ENCODE measurements at places on chromosomes 2 and 18. TPM values are rescaled to one million over a fixed set of nuclear protein-coding genes. Genes with fewer than 3 reads are reported as not detected.

The CCNT2 gene
- total RNA-seq, result 17.2 TPM

GRCh38 chr18:55256929-55257289, 297.6 kb upstream of the CCDC68 start:
- H3K4me3 ChIP-seq, result no peak overlapping the region
- no peaks in the 10 kb centered on the region for H3K36me3 ChIP-seq
- no peak overlapping the region for H3K27ac ChIP-seq
- H3K4me1 ChIP-seq, result no peaks in the 10 kb centered on the region

- no peaks in the 10 kb centered on the region for H3K36me3 ChIP-seq
- H3K27me3 ChIP-seq, result no peaks in the 10 kb centered on the region
- H3K4me3 ChIP-seq, result no peak overlapping the region
- H3K27ac ChIP-seq, result no peak overlapping the region
- H3K4me1 ChIP-seq, result no peaks in the 10 kb centered on the region
These were observed 168.8 kb downstream of the ZNF385B start for GRCh38 chr2:179692610-179693009.

The SKA1 gene
- total RNA-seq, result 0.28 TPM

GRCh38 chr18:55375930-55376329, 212.1 kb downstream of the TCF4 start:
- H3K4me1 ChIP-seq, result no peaks in the 10 kb centered on the region
- H3K4me3 ChIP-seq, result no peak overlapping the region
- no peaks in the 10 kb centered on the region for H3K36me3 ChIP-seq
- no peak for DNase-seq

- H3K27ac ChIP-seq, result no peak overlapping the region
- peaks cover 6% of the 10 kb centered on the region for H3K4me1 ChIP-seq
- no peaks in the 10 kb centered on the region for H3K27me3 ChIP-seq
- no peak for DNase-seq
- H3K4me3 ChIP-seq, result no peak overlapping the region
These were observed 22.3 kb downstream of the DTNB start for GRCh38 chr2:25651066-25651465.

DNA sequence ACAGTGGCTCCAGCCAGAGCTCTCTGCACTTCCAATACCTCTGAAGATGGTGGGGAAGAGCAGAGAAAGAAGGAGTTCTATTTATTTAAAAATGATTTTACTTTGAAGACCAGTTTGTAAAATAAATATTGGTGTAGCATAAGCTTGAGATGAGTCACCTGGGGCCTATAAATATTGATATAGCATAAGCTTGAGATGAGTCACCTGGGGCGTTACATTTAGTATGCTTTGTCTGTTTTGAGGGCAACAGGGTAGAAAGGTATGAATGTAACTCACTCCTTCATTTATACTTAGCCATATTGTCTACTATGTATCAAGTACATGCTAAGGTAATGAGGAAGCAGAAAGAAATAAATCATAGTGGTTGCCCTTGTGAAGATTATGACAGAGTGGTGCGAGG, 7.7 kb upstream of the SULT1C4 start:
- H3K4me1 ChIP-seq, result no peaks in the 10 kb centered on the region
- no peak overlapping the region for H3K4me3 ChIP-seq
- no peak overlapping the region for H3K27ac ChIP-seq
- H3K27me3 ChIP-seq, result no peaks in the 10 kb centered on the region
- H3K36me3 ChIP-seq, result no peaks in the 10 kb centered on the region
- no peak for DNase-seq

DNA sequence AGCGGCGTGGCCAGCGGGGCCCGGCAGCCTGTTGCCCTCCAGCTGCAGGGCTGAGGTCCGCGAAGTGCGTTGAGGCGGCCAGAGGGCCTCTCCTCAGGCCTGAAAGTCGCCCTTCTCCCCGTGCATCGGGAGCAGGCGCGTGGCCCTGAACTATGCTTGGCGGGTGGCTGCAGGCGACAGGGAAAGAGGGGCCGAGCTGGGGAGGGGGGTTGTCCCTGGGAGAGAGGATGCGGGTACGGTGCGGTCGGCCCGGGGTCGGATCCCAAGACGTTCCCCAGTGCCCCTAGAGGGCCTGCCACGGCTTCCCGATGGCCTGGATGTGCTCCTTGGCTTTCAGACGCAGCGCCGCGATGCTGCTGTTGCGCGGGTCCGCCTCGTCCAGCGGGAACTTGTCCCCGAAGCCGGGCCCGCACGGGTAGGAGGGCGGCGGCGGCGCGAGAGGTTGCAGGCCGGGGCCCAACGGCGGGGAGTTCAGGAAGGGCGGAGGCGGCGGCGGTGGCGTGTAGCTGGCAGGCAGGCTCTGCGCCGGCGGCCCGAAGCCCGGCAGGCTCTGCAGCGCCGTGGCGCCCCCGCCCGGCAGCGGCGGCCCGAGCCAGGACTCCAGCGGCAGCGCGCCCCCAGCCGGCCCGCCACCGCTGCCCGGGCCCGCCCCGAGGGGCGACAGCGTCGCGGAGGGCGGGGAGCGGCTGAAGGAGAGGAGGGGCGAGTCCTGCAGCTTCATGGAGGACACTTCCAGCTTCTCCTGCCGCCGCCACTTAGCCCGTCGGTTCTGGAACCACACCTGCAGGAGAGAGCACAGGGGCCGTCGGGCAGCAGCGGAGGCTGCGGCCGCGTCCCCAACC, 4.3 kb downstream of the RAX start:
- no peaks in the 10 kb centered on the region for H3K36me3 ChIP-seq
- no peak overlapping the region for H3K27ac ChIP-seq
- H3K4me3 ChIP-seq, result peak overlapping the region; percentile 29
- peaks cover 85% of the 10 kb centered on the region for H3K27me3 ChIP-seq
- H3K4me1 ChIP-seq, result peaks cover 12% of the 10 kb centered on the region

- no peak for DNase-seq
- H3K27me3 ChIP-seq, result no peaks in the 10 kb centered on the region
- H3K4me3 ChIP-seq, result no peak overlapping the region
- H3K36me3 ChIP-seq, result no peaks in the 10 kb centered on the region
These were observed 175.6 kb downstream of the GLI2 start for GRCh38 chr2:120910956-120911951.

The SP5 gene
- 0.08 TPM for total RNA-seq

The PXDN gene
- 21.1 TPM for total RNA-seq

The PPP1R1C gene
- total RNA-seq, result 0.88 TPM

The CEBPZ gene
- 31.2 TPM for total RNA-seq

DNA sequence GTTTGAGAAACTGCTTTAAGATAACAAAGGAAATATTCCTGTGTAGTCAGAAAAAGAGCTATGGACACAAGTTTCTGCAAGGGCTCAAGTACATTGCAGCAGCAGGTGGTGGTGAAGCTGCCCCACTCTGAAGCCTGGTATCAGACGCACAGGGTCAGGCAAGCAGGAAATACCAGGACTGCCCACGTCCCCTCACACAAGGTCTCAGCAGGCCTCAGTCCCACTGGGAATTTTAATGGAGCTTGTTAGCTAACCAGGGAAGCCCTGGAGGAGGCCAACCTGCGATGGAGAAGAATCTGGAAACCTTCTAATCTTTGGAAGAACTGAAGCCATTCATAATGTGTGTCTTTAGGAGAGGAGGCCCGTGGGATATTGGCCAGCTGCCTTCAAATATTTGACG, 168.3 kb downstream of the UXS1 start:
- H3K27ac ChIP-seq, result no peak overlapping the region
- H3K27me3 ChIP-seq, result no peaks in the 10 kb centered on the region
- H3K4me3 ChIP-seq, result no peak overlapping the region
- no peaks in the 10 kb centered on the region for H3K4me1 ChIP-seq
- H3K36me3 ChIP-seq, result no peaks in the 10 kb centered on the region

The METAP1D gene
- total RNA-seq, result 3.0 TPM

DNA sequence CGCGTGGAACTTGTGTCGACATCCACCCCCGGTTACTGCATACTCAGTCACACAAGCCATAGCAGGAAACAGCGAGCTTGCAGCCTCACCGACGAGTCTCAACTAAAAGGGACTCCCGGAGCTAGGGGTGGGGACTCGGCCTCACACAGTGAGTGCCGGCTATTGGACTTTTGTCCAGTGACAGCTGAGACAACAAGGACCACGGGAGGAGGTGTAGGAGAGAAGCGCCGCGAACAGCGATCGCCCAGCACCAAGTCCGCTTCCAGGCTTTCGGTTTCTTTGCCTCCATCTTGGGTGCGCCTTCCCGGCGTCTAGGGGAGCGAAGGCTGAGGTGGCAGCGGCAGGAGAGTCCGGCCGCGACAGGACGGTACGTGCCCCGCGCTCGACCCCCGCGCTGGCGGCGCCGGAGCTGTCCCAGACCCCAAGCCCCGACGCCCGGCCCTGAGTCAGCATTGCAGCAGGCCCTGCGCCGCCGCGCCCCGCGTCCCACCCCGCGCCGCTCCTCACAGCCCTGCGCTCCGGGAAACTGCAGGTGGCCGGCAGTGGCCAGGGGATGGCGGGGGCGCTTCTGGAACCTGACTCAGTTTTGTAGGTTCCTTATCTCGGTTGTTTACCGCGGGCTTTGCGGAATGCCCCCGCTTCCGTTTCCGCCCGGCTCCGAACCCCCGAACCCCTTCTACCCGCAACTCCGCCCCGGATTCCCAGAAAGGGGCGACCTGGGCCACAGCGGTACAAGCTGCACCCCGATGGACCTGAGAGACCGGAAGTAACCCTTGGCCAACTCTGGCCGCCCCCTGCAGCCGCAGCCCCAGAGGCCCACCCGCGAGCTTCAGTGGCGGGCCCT, at the start of gene CFLAR:
Gene CFLAR, plus strand, starts transcription at position 50 of the 844 bp plus-strand sequence. CDS start 13,702 bp downstream, outside the sequence.
- peak within 1 kb of the TSS; percentile 42 for H3K4me3 ChIP-seq
- H3K4me1 ChIP-seq, result peaks cover 3% of the 10 kb centered on the region
- H3K36me3 ChIP-seq, result no peaks in the 10 kb centered on the region
- peak within 1 kb of the TSS; percentile 100 for H3K27ac ChIP-seq
- H3K27me3 ChIP-seq, result no peaks in the 10 kb centered on the region
- DNase-seq, result peak; percentile 69

GRCh38 chr2:180579388-180579787, 401.0 kb upstream of the UBE2E3 start:
- no peaks in the 10 kb centered on the region for H3K36me3 ChIP-seq
- no peak overlapping the region for H3K27ac ChIP-seq
- no peaks in the 10 kb centered on the region for H3K27me3 ChIP-seq
- no peaks in the 10 kb centered on the region for H3K4me1 ChIP-seq
- H3K4me3 ChIP-seq, result no peak overlapping the region

The KDSR gene
- 18.0 TPM for total RNA-seq

DNA sequence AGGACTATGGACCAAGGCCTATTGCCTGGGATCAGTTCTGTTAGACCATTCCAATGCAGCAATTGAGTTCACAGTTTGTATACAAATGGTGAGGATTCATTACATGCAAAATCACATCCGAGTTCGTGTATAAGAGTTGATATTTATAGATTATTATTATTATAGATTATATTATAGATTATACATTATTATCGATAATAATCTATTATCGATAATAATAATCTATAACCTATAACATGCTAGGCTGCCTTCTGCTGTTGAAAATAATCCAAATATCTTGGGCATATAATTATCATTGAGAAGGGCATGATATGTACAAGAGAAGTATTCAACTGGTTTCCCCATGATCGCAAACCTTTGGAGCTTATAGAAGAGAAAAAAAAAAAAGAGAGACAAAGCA, 135.7 kb downstream of the DPP4 start:
- H3K27ac ChIP-seq, result no peak overlapping the region
- no peaks in the 10 kb centered on the region for H3K36me3 ChIP-seq
- H3K27me3 ChIP-seq, result no peaks in the 10 kb centered on the region
- H3K4me3 ChIP-seq, result no peak overlapping the region

The DNAJC5G gene
- total RNA-seq, result not detected

DNA sequence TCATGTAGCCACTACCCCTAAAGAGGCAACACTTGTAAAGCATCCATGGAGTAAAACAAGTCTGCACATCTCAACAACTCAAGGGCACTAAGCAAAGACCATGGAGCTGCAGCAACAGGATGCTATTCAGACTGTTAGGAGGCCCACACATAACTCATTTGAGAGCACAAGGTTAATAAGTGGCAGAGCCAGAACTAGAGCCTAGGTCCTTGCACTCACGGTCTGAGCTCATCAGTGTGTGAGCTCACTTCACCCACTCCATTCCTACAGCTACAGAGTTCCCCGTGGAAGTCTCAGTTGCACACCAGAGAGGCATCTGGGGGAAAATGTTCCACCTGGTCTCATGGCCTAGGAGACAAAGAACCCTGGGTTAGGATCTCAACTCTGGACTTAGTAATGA, 35.0 kb downstream of the TTC32 start:
- DNase-seq, result no peak
- H3K36me3 ChIP-seq, result no peaks in the 10 kb centered on the region
- H3K27ac ChIP-seq, result no peak overlapping the region
- no peaks in the 10 kb centered on the region for H3K27me3 ChIP-seq
- H3K4me1 ChIP-seq, result no peaks in the 10 kb centered on the region

The ID2 gene
- 25.5 TPM for total RNA-seq

DNA sequence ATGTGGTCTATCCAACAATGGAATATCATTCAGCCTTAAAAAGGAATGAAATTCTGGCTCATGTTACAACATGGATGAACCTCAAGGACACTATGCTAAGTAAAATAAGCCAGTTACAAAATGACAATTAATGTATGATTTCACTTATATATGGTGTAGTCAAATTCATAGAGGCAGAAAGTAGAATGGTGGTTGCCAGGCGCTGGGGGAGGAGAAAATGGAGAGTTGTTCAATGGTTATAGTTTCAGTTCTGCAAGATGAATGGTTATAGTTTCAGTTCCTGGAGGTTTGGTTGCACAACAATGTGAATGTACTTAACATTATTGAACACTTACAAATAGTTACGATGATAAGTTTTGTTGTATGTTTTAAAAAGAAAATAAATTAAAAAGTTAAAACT, 79.2 kb upstream of the IL1R2 start:
- H3K4me1 ChIP-seq, result no peaks in the 10 kb centered on the region
- no peaks in the 10 kb centered on the region for H3K36me3 ChIP-seq
- H3K27ac ChIP-seq, result no peak overlapping the region
- DNase-seq, result no peak

GRCh38 chr18:55893948-55894347, 306.0 kb upstream of the TCF4 start:
- no peak overlapping the region for H3K4me3 ChIP-seq
- no peak overlapping the region for H3K27ac ChIP-seq
- no peak for DNase-seq
- no peaks in the 10 kb centered on the region for H3K4me1 ChIP-seq
- H3K36me3 ChIP-seq, result no peaks in the 10 kb centered on the region

DNA sequence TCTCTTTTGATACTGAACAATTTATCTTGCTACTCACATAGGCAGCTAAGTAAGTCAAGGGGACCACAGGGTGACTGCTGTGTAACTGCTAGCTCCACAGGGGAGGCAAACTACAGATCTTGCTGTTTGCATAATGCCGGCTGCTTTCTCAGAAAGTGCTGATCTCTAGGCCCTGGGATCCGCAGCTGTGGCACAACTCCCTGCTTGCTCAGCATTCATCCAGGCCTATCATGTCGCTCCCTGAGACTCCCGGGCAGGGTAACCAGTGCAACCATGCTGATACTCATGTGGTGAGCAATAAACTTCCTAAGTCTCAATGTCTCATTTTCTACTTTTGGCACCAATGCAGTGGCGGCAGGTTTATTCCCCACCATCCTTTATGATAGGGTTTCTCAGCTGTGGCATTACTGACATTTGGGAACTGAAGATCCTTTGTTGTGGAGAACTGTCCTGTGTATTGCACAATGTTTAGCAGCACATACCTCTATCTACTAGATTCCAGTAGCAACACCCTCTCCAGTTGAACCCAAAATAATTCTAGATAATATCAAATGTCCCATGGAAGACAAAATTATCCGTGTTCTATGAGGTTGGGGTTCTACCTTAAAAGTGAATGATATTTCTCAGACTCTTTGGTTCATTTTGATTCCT, 1101.3 kb downstream of the LRP1B start:
- H3K4me3 ChIP-seq, result no peak overlapping the region
- no peaks in the 10 kb centered on the region for H3K36me3 ChIP-seq
- no peak for DNase-seq
- no peaks in the 10 kb centered on the region for H3K27me3 ChIP-seq

The ALK gene
- total RNA-seq, result 0.14 TPM

The TMEM214 gene
- total RNA-seq, result 57.7 TPM
